ENCODE measurements at places on chromosomes 7 and 10.

DNA sequence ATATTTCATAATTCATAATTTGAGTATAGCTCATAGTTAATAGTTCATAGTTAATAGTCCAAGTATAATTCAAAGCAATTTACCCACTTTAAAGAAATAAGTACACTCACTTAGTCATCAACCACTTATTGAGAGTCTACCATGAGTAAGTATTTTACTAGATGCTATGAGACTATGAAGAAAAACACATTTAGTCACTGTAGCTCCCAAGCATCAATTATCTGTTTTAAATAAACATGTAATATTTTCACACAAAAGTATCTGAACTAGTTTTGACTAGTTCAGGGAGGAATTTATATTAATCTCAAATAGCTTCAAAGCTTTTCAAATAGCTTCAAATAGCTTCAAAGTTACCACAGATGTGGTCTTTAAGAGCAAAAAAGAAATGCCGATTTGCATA is 119.2 kb downstream of the ANK3 start:
- no peak for DNase-seq

DNA sequence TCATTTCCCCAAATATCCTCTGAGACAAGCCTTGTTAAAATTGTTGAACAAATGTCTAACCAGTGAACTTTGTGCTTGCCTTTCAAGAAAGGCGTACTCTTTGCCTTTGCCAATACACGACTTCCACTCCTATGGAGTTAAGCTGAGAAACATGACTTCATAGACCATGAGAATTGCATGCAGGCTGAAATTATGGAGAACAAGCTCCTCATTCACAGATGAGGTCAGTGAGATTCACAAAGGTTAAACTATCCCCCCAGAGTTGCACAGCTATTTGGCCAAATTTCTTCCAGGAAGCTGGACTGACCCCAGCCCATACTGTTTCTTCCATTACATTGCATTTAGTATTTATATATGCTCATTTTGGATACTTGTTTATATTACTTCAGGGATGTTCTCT is 221.4 kb upstream of the SEMA3C start:
- no peak for DNase-seq

- no peak for DNase-seq
These were observed 322.4 kb downstream of the HGF start for GRCh38 chr7:81447351-81447952.

GRCh38 chr10:31081937-31082840 is 50.5 kb upstream of the ZNF438 start:
- DNase-seq, result no peak

GRCh38 chr10:71880425-71881306 is 29.6 kb upstream of the PSAP start:
- DNase-seq, result no peak

- no peak for DNase-seq
These were observed 766 bp downstream of the BAMBI start for GRCh38 chr10:28677888-28678686.

GRCh38 chr7:131882321-131882720 is 325.9 kb upstream of the PODXL start:
- no peak for DNase-seq

GRCh38 chr7:36925207-36925606 is 200.9 kb upstream of the AOAH start:
- DNase-seq, result no peak

GRCh38 chr7:148676291-148676690 is 22.4 kb upstream of the CUL1 start:
- DNase-seq, result no peak

DNA sequence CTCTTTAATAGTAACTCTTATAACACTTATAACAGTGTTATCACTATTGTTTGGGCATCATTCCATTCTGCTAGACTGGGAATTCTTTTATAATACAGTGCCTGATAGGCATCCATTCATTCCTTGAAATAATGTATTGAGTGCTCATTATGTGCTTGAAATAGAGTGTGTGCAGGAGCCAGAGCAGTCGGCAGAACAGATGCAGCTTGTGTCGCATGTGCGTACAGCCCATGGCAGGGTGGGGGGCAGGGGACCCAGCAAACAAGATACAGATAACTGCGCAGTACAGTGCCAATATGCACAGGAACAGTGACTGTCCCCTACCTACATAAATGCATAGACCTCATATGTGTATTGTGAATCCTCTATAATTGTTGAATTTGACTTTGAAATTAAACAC is 99.3 kb downstream of the KAT6B start:
- no peak for DNase-seq

DNA sequence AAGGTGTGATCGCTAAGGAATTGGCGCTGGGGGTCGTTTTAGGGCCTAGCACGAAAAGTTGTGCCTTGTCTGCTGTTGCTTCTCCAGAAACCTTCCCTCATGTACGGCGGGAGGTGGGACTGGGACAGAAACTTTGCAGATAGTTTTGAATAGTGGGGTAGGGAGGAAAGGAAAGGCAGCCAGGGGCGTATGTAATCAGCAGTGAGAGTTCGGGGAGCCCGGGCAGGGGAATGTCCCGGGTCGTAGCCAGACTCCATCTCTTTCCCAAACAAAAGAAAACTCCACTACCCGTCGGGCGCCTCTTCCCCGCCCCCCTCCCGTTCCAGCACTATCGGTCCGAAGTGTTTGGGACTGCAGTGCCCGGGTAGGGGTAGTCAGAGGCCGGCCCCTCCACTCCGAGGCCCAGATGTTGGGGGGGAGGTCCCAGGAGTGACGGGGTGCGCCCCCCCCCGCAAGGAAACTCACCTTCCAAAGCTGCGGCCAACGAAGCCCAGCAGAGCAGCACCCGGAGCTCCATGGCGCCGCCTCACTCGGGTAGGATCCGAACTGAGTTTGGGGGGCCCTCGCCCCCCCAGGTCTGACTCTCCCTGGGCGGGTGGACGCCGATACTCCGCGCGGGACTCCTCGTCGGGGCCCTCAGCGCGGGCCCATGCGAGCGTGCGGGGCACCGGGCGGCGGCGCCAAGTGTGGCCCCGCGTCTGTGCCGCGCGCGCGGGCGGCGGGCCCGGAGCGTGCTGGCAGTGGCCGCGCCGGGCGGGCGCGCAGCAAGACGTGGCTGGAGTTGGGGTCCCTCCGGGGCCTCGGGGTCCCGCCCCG is 601 bp downstream of the EPHB4 start:
- no peak for DNase-seq

GRCh38 chr10:92696606-92697383 is 7.0 kb downstream of the HHEX start:
- no peak for DNase-seq

GRCh38 chr10:61465901-61466632 is 12.9 kb upstream of the TMEM26 start:
- DNase-seq, result no peak

- DNase-seq, result no peak
These were observed 189.7 kb downstream of the CCDC3 start for GRCh38 chr10:12811826-12812225.

DNA sequence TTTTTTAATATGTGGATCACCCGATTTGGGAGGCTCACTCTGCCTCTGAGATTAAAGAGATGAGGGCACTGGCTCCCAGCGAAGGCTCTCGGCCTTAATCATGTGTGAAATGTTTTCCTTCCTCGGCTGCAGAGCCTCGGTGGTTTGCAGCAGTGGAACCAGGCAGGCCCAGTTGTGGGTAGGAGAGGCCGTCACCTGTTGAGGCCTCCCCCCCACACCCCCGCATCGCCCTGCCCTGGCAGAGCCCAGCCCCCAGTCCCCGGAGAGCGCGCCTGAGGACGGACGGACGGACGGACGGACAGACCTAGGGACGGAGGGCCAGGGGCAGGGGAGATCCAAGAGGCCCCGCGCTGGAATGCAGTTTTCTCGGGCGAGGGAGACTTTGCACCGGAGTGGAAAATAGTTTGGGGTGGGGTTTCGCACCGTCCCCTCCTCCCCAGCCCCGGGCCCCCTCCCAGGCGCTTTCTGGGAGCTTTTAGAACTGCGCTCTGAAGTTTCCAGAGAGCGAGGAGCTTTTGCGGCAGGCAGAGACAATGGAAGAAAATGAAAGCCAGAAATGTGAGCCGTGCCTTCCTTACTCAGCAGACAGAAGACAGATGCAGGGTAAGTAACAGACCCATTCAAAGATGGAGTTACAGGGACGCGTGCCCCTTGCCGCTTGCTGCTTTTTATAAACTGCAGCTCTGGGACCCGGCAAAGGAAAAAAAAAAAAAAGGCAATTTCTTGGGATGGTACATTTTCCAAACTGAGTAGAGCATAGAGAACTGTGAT is at the start of gene KIAA1217:
Gene KIAA1217 (plus strand): TSS at position 478 of the 771 bp plus-strand sequence. CDS start 56 bp downstream, at position 534.
- DNase-seq, result no peak

DNA sequence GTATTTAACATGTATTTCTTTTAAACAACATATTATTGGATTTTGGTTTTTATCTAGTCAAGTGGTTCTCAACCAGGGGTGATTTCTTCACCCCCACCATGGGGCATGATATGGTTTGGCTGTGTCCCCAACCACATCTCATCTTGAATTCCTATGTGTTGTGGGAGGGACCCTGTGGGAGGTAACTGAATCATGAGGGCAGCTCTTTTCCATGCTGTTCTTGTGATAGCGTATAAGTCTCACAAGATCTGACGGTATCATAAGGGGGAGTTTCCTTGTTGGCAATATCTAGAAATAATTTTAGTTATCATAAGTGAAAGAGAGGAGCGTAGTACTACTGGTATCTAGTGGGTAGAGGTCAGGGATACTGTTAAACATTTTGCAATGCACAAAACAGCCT is 37.6 kb downstream of the TMEM168 start:
- no peak for DNase-seq

DNA sequence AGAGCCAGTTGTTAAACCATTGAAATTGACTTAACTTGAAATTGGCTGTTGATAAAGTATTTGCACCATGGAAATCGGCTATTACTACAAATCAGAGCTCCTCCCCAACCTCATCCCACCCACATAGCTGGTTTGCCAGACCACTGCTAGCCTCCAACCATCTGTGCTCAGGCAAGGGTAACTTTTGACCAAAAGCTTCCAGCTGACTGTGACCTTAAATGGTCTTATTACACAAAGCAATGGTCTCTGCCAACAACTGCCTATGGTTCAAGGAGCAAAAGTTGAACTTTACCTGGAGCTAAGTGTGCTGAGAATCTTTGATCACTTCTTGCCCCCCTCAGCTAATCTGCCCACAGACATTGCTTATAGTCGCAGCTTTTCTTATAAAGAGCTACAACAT is 48.5 kb upstream of the ADRB1 start:
- no peak for DNase-seq

GRCh38 chr7:29457141-29457561 is 106.5 kb upstream of the PRR15 start:
- no peak for DNase-seq

- no peak for DNase-seq
These were observed 1.0 kb upstream of the ENO4 start for GRCh38 chr10:116848032-116848943.

DNA sequence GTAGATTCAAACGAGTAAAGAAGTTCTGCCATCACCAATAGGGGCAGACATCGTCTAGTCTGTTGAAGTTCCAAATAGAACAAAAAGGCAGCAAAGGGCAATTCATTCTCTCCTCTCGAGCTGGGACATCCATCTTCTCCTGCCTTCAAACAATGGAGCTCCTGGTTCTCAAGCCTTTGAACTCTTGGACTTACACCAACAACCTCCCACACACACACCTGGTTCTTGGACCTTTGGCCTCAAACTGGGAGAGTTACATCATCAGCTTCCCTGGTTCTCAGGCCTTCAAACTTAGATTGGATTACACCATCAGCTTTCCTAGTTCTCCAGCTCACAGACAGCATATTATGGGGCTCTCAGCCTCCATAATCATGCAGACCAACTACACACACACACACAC is 9.8 kb upstream of the GIMAP5 start:
- no peak for DNase-seq

GRCh38 chr10:28788252-28788651 is 110.9 kb downstream of the BAMBI start:
- no peak for DNase-seq

GRCh38 chr10:84261236-84261915 is 16.5 kb downstream of the RGR start:
- DNase-seq, result no peak

GRCh38 chr7:18941207-18941606 is 176.2 kb downstream of the TWIST1 start:
- no peak for DNase-seq

GRCh38 chr7:80721883-80722615 is 83.6 kb downstream of the CD36 start:
- DNase-seq, result no peak

DNA sequence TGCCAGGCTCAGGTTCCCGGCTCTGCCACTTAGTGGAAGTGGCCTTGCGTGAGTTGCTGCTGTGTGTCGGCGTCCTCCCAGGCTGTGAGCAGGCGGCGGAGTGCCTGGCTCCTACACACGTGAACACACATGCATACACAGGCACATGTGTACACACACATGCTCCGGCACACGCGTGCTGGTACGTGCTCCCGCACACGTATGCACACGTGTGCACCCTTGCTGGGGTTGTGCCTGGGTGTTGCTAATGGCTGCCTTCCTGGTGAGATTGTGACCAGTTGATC is 107.6 kb downstream of the INPP5A start:
- DNase-seq, result no peak

DNA sequence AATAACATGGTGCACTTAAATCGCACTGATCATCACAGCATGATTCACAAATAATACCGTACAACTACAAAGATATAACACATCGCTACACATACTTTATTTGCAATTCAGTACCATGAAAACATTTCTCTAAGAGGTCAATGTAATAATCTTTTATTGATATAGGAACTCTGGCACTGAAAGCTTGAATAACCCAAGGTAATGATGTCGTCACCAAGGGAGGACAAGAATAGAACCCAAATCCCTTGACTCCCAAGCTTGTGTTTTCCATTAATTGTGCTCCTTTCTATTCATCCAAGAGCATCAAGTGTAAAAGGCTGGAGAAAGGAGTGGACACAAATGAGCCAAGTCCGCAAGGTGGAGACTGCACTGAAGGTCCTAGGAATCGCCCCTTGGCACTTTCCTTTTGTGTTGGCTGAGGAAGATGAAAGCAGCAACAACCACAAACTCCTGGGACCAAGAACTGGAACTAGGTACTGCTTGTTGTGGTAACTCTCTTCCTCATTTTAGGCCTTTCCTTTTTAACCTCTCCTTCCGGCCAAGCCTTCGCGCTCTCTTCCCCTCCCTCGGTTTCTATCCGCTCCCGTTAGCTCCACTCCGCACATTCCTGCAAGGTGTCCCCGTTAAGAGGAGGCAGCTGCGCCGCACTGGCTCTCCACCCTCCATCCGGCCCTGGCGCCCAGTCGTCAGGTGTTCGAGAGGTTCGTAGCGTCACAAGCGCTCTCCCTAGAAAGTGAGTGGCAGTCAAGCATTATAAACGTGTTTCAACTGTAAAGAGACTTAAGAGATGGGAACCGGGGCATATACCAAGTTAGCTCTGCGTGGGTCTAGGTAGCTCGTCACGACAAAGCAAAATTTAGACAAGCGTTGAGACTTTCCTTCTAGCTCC is 1.0 kb upstream of the CBLL1 start:
- DNase-seq, result peak; percentile 13

- no peak for DNase-seq
These were observed 263.1 kb upstream of the CXCL12 start for GRCh38 chr10:44647877-44648542.

GRCh38 chr10:108624052-108624451 is 1299.3 kb downstream of the XPNPEP1 start:
- DNase-seq, result no peak

- DNase-seq, result no peak
These were observed 155.8 kb downstream of the MLLT10 start for GRCh38 chr10:21689881-21690280.

- no peak for DNase-seq
These were observed 32.7 kb downstream of the RBM28 start for GRCh38 chr7:128311013-128311412.

GRCh38 chr10:79004311-79004710 is 64.5 kb upstream of the ZMIZ1 start:
- DNase-seq, result no peak

GRCh38 chr7:82172881-82173280 is 270.7 kb downstream of the CACNA2D1 start:
- no peak for DNase-seq

- no peak for DNase-seq
These were observed 136.8 kb downstream of the C10orf90 start for GRCh38 chr10:126533644-126534043.
